ENCODE measurements at places on chromosomes 3 and 15.

DNA sequence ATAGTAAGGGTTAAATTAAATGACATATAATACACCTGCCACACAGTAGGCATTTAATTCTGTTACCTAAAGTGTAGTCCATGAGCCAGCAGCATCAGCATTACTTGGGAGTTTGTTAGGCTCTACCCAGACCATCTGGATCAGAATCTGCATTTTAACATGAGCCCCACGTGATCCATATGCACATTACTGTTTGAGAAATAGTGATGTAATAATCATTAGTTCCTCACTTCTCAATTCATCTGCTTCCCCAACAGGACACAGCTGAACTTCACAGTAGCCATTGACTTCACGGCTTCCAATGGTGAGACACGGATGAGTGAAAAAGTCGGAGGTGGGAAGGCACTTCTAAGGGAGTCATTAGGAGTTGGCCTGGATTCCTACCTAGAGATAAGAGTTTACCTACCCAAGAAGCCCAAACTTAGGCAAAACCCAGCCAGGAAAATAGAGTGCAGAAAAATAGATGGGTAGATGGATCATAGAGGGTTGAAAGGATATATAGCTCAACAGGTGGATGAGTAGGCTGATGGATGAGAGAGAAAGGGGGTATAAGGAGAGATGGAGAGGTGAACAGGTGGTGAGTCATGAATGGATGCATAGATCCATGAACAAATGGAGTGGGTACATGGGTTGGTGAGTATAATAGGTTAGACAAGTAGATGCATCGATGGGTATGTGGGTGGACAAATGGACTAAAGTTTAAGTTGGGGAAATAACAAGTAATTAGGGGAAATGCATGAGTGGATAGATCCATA, 13.3 kb downstream of the CPNE9 start:
- no peak for DNase-seq

DNA sequence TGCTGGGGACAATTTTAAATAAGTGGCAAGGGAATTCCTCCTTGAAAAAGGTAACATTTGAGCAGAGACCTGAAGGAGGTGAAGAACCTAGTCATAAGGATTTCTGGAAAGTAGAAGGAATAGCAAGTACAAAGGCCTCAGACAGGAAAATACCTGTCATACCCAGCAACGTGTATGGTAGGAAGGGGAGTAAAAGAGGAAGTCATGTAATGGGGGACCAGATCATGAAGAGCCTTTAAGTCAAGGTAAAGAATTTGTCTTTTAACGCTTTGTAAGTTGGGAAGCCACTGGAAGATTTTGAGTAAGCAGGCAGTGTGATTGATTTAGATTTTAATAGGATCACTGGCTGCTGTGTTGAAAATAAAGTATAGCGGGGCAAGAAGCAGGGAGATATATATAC, 43.4 kb upstream of the FAH start:
- DNase-seq = no peak

GRCh38 chr3:13851997-13852637, 27.8 kb downstream of the WNT7A start:
- no peak for DNase-seq

- no peak for DNase-seq
These were observed 34.9 kb upstream of the TIMP4 start for GRCh38 chr3:12193485-12194165.

GRCh38 chr3:44414517-44415090, 62.9 kb downstream of the ZNF445 start:
- no peak for DNase-seq

GRCh38 chr3:127991251-127991650, 61.0 kb upstream of the SEC61A1 start:
- DNase-seq = no peak

GRCh38 chr3:8793242-8793641, 23.8 kb upstream of the OXTR start:
- no peak for DNase-seq

- DNase-seq = no peak
These were observed 21.3 kb downstream of the PLOD2 start for GRCh38 chr3:146139586-146140110.

GRCh38 chr3:73140772-73141442, 79.4 kb downstream of the EBLN2 start:
- no peak for DNase-seq

GRCh38 chr3:145307272-145307671, 853.7 kb downstream of the PLOD2 start:
- DNase-seq = no peak

DNA sequence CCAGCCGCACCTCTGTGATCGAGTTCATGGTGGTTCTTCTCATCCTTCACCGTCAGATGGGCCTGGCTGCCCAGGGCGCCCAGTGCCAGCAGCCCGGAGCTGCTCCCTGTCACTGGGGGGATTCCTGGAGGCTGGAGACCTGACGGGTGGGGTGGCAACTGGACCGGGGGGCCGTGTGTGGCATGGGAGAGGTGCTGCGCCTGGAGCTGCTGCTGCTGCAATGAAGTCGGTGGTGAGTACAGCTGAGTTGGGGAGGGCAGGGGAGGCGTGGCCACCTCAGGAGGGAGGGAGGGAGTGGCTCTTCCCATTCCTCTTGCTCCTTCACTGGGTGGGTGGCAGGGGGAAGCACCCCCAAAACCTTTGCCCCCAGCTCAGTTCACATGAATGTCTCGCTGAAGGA, 31.7 kb downstream of the TLE3 start:
- DNase-seq = no peak

GRCh38 chr15:41862515-41863116, 24.0 kb downstream of the PLA2G4B start:
- no peak for DNase-seq

DNA sequence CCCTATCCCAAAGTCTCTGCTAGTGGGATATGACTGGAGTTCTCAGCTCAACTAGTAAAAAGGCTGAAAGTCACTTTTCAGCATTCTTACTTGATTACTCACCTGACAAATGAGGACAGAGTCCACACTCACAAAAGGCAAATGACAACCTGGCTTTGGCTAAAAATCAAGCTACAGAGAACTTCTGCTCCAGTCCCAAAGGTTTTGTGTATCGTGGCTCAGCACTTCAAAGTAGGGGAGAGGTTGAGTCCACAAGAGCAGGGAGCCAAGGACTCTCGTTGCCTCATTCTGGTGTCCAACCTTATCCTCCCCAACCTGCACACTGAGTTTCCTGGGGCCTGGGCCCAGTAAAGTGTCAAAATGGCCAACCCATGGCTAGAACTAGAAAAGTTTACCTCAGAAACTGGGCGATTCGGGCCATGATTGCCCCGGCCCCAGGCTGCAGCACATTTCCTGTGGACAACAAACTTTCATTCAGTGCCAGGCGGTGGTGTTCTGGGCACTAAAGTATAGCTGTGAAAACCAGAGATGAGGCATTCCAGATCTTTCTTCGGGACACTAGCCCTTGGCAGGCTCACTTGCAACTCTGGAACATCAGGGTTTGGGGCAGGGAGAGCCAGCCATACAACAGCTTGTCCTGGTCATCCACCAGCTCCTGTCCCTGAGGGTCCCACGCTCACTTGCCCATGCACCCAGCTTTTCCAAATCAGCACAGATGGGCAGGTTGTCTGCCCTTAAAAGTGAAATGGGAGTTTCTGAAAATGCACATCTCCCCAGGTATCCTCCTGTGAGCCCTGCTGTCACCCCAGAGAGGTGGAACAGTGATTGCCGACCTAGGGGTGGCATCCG, 3.1 kb downstream of the ACAA1 start:
- no peak for DNase-seq

- peak; percentile 70 for DNase-seq
These were observed at the start of gene LRCH3 for GRCh38 chr3:197791113-197791891. LRCH3 (plus strand) TSS chr3:197791254; CDS start chr3:197791279, 25 bp downstream.

DNA sequence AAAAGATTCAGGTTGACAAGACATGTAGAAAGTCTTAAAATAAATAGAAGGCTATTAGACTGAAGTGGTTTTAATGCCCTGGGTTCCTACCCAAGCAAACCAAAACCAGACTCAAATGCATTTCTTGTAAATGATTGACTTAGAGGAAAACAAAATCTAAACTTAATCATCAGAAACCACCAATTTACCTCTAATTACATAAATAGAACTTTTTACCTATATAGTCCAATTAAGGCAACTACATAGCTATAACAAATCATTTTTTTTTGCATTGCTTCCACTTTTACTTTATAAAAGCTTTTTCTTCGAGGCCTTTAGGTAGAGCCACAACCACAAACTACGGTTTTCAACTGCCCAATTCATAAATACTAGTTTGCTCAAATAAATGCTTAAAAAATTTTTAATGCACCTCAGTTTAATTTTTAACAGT, 231.3 kb upstream of the ARHGEF26 start:
- no peak for DNase-seq

- no peak for DNase-seq
These were observed 352.6 kb downstream of the NLGN1 start for GRCh38 chr3:173750095-173750494.

DNA sequence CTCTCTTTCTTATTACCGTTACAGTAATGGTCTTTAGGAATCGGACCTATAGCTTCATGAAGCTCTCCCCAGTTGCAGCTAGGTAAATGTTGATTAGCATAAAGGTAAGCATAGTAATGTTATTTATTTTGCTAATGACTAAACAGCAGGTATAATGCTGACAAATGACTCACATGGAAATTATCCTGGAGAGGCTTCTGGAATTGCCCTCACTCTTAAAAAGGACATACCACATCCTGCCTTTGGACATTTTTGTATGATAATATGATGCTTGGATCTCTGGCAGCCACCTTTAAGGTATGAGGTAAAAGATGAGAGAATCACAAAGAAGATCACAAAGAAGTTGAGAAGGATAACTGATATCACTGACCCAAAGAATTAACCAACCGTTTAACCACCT, 238.6 kb downstream of the CHL1 start:
- DNase-seq = no peak

DNA sequence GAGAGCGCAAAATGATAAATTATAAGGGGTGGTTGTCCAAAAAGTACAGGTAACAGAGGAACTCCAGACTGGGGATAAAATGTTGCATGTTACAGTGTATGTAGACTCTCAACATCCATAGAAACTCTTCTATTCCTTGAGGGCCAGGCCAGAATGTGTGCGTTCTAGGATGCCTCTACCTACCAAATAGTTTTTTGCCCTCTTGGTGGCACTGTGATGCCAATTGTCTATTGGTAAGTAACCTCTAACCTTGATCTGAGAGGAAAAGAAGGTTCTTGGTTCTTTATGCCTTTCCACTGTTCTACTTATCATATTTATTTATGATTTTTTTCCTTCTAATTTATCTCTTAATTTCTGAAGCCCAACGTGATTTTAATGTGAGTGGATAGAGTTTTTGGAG, 424.6 kb downstream of the GRM7 start:
- no peak for DNase-seq

DNA sequence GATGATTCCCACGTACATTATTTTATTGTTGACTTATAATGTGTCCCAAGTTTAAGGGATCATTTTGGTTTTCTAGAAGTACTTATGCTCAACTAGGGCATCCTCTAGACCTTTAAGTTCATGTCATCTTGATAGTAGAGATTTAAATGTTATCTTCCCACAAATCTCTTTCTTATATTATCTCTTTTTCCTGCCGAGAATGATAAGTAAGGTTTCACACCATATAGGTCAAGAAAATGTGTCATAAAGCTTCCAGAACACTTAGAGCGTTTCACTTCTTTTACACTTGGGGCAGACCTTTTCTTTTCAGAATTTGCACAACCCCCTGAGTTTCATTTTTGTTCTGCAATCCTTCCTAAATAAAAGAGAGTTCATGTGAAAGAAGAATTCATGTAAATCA, 142.0 kb upstream of the CBLB start:
- DNase-seq = no peak

DNA sequence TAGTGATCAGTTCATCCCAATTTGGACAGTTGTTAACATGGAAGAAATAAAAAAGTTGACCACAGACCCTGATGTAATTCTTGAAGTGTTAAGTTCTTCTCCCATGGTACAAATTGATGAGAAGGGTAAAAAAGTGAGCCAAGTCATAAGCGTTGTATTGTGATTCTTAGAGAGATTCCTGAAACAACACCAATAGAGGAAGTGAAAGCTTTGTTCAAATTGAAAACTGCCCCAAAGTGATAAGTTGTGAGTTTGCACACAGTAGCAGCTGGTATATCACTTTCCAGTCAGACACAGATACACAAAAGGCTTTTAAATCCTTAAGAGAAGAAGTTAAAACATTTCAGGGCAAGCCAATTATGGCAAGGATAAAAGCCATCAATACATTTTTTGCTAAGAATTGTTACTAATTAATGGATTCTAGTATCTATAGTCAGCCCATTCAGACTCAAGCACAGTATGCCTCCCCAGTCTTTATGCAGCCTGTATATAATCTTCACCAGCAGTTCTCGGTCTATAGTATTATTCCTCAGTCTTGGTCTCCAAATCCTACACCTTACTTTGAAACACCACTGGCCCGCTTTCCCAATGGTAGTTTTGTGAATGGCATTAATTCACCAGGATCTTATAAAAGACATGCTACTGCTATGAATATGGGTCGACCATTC, 38.2 kb downstream of the CDIN1 start:
- DNase-seq = no peak

- no peak for DNase-seq
These were observed 1.3 kb upstream of the ATP2B2 start for GRCh38 chr3:10506696-10507095.

DNA sequence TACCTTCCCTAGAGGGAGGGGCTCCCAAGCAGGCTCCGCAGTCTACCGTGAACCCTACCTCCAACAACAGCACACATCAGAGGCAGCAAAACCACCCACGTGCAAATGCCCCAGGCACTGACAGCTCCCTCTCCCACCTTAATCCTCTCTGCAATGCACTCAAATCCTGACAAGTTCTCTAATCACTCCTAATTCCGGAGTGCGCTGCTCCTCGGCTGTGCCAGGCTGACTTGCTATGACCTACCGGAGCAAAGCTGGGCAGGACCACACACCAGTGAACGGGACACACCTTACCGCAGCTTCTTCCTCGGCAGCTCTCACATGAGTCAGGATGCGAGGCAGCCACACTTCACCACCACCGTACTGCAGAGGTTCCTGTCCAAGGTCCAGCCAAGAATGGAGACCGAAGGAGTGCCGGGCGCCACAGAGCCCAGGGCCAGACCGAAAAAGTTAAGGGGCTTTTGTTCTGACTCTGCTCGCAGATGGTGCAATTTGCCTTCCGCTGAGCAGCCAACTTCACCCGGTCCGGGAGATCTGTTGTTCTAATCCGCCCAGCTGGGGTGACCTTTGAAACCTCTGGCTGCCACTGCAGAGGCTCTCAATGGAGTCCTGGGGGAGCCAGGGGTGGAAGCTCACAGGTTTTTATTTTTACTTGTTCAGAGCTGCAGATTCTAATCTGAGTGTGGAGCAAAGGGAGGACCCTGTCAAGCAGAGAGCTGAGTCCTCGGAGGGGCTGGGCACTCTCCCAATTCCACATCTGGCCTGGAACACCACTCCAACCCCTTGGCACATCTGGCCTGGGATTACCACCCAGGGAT, 84.4 kb downstream of the MYLK start:
- no peak for DNase-seq
